Fibroblast of lung (primary cell): ENCODE measurements at places on chromosomes 5 and 9. TPM values are rescaled to one million over a fixed set of nuclear protein-coding genes. Genes with fewer than 3 reads are reported as not detected.
A peak's percentile ranks its signal among the peaks of the same experiment; 100 is the strongest.

PKD2L2 gene
- not detected in 2 replicates for polyA plus RNA-seq

DNA sequence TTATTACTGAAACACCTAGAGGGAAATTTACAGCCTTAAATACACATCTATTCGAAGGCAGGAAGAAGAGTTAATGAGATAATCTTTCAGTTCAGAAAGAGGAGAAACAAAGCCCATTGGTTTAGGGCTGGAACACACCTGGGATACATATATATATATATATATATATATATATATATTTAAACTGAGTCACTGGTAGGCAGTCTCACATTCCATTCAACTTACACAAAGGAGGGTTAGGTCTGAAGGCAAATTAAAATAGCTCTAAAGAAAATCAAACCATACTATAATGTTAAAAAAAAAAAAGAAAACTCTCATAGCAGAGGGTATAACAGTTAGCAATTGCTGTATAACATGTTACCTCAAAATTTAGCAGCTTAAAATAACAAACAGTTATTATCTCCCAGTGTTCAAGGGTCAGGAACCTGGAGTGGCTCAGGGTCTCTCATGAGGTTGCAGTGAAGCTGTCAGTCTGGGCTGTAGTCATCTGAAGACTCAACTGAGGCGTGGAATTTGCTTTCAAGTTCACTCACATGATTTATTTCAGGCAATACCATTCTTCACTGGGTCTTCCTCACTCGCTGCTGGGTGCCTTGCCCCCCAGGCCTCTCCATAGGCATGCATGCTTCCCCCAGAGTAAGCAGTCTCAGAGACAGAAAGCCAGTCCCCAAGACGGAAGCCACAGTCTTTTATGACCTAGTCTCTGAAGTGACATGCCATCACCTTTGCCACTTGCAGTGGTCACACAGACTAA lies 332.8 kb downstream of the NSG2 start:
- DNase-seq = no peak

- DNase-seq = no peak
Measured at GRCh38 chr5:67659288-67659687, 462.7 kb upstream of the CD180 start.

TAF11L5 gene
- polyA plus RNA-seq = not detected in 2 replicates

PTPRD gene
- polyA plus RNA-seq = 0.35 and 2.2 TPM in 2 replicates

GRCh38 chr9:17140418-17140817 lies 5.6 kb downstream of the CNTLN start:
- no peak for DNase-seq

PCDHB11 gene
- 0.11 and 0.36 TPM in 2 replicates for polyA plus RNA-seq

GRCh38 chr5:109030360-109031143 lies 282.9 kb downstream of the FER start:
- DNase-seq = no peak

MACIR gene
- 5.5 and 7.3 TPM in 2 replicates for polyA plus RNA-seq

GRCh38 chr5:95631255-95631958 lies 11.5 kb downstream of the GPR150 start:
- DNase-seq = peak; percentile 90

DNA sequence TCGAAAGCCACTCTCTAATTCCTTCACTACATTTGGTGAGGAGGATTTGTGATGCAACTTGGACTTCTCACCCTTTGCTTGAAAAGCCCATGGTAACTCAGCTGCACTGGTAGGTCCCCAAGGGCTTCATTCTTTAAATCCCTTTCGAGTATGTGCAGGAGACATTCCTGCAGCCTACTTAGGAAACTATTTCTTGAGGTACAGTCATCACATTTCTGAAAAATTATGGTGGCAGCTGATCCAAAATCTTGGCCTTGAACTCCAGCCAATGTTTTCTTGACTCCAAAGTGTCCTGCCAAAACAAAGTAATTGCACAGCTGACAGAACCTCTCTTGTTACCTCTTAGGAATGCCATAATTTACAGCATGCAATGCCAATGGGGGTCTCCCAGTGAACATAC lies 99.7 kb downstream of the NPR3 start:
- DNase-seq = peak; percentile 44

GRCh38 chr9:33393581-33393980 lies 8.8 kb downstream of the AQP7 start:
- no peak for DNase-seq

- no peak for DNase-seq
Measured at GRCh38 chr5:8270246-8270645, 401.3 kb downstream of the MTRR start.

DNA sequence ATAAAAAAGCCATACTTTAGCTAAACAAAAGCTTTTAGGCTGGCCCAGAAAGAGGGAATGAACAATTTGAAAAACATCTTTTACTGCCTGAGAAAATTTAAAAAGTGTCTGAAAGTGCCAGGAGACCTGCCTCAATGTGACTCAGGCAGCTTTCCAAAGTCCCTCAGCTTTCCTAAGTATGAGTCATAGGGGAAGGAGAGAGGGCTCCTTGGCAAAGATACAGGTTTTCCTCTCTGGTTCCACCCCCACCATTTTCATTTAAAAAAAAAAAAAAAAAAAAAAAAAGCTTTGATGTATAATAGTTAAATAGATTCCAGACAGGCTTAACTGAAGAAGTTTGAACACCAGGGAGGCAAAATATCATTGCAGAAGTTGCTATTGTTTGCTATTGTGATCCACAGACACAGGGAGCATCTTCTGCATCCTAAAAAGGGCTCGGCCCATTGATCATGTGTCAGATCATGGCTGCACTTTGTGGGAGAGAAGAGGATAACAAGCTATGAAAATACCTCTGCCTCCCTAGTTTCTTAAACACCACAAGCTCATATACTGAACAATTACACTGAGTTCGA lies 71.5 kb downstream of the MRPS27 start:
- DNase-seq = peak; percentile 88

EQTN gene
- polyA plus RNA-seq = not detected in 2 replicates

DNA sequence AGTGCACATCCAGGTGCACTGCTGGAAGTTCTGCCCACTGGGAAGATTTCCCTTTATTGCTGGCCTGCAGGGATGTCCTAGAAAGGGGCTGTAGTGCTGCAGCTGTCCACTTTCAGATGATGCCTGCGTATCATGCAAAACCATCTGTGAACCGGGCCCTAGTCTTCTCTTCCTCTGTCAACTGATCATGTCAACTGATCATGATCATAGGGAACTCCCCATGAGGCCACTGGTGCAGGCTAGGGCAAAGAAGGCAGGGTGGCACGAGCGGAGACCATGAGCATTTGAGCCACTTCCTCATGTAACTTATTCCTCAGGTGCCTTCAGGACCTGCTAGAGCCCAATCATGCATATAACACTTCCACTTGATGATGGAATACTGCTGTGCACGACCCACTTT lies 4.5 kb upstream of the HSDL2 start:
- DNase-seq = no peak

DNA sequence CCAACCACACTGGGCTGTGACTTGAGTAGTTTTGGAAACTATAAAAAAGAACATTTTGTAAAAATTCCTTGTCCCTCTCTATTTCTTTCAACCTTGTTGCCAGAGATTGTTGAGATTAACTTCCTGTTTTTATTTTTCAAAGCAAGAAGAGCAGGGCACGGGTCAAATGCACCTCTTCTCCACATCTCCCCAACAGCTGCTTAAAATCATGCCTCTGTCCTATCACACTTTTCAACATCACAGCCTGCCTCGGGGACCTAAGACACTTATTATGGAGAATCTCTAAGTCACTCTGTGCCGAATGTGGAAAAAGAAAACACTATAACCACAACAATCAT lies 280.3 kb upstream of the TNC start:
- no peak for DNase-seq

GABRA1 gene
- polyA plus RNA-seq = 0.02 TPM in 1 of 2 replicates, not detected in the other

INSL6 gene
- polyA plus RNA-seq = not detected in 2 replicates

- no peak for DNase-seq
Measured at GRCh38 chr5:98308231-98308630, 465.2 kb upstream of the RGMB start.

DNA sequence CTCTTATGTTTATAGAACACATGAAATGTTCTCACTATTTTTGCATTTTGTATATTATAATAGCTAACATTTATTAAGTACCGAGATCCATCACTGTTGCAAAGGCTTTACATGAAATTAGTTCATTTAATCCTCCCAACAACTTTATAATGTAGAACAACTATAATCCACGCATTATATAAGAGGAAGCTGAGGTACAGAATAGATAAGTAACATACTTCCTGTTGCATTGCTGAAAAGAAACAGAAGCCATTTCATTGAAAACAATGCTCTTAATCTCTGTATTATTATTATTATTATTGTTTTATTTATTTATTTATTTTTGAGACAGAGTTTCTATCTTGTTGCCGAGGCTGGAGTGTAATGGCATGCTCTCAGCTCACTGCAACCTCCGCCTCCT lies 7.9 kb upstream of the INSYN2B start:
- DNase-seq = no peak

GDNF gene
- 0.32 and 2.2 TPM in 2 replicates for polyA plus RNA-seq

- DNase-seq = no peak
Measured at GRCh38 chr5:90644132-90644531, 85.5 kb downstream of the ADGRV1 start.

GRCh38 chr5:57503433-57503832 lies 20.8 kb upstream of the ACTBL2 start:
- peak; percentile 92 for DNase-seq

GRCh38 chr5:88489364-88489763 lies 220.7 kb upstream of the TMEM161B start:
- no peak for DNase-seq

PCDHAC2 gene
- polyA plus RNA-seq = 0.03 and 0.48 TPM in 2 replicates

DAB2 gene
- polyA plus RNA-seq = 328 and 538 TPM in 2 replicates

GRCh38 chr5:152676196-152676595 lies 271.1 kb upstream of the NMUR2 start:
- no peak for DNase-seq

- no peak for DNase-seq
Measured at GRCh38 chr9:91958174-91958573, 8.1 kb upstream of the ROR2 start.

- DNase-seq = no peak
Measured at GRCh38 chr5:77990020-77990419, 213.9 kb upstream of the TBCA start.

DNA sequence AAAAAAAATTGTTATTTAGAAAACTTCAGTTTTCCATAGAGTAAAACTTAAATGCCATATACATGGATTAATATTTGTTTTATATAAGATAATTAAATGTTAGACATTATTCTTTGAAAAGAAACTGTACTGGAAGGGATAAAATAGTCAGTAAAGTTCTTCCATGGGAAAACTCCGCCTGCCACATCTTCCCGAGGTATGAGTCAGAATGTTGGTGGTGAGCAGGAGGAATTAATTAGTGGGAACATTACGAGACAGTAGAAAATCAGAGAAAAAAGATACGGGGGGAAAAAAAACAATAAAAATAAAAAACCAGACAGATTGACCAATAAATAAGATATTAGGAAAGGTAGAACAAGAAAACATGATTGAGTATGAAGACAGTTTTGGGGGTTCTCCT lies 930.3 kb upstream of the C9orf72 start:
- DNase-seq = no peak

DNA sequence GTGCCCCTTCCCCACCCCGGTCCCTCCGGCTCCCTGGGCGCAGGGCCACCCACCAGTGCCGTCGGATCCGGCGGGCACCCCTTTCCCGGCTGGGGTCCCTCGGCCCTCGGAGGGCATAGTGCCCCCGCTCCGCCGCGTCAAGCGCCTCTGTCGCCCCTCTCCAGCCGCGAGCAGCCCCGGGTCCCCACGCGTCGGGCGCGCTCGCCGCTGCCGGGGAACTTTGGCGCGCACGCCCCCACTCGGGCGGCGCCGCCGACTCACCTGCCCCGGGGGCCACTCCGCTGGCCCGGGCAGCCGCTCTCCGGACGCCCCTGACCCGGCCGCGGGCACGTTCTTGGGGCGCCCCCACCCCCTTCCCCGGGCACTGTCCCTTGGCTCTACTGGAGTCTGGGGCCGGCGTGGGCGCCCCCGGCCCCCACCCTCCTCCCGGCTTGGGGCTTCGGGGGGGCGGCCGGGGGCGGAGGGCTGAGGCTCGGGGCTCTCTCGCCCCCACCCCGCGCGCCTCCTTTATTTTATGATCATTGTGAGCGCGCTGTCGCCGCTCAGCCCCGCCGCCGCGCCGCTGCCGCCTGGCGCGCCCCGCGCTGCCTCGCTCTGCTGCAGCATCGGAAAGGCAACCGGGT lies 1.1 kb upstream of the FAM78A start:
- DNase-seq = no peak

DNA sequence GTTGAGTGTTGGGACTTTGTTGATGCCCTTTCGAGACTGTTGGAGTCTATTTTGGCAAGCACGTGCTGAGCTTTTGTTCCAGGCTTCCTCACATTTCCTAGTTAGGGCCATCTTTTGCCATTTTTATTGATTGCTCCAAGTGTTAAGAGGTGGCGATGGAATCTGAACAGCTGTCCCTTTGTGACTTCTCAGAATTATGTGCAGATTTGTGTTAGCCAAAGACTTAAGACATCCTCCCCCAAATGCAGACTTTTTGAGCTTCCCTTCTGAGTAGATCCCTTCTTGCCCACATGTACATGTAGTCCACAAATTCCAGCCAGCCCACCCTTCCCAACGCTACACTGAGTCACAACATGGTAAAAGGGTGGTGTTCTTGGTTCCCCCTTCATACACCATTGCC lies 59.2 kb downstream of the SPIN1 start:
- DNase-seq = no peak

TICAM2 gene
- polyA plus RNA-seq = 8.1 and 10.3 TPM in 2 replicates

CYLC2 gene
- not detected in 2 replicates for polyA plus RNA-seq

DNA sequence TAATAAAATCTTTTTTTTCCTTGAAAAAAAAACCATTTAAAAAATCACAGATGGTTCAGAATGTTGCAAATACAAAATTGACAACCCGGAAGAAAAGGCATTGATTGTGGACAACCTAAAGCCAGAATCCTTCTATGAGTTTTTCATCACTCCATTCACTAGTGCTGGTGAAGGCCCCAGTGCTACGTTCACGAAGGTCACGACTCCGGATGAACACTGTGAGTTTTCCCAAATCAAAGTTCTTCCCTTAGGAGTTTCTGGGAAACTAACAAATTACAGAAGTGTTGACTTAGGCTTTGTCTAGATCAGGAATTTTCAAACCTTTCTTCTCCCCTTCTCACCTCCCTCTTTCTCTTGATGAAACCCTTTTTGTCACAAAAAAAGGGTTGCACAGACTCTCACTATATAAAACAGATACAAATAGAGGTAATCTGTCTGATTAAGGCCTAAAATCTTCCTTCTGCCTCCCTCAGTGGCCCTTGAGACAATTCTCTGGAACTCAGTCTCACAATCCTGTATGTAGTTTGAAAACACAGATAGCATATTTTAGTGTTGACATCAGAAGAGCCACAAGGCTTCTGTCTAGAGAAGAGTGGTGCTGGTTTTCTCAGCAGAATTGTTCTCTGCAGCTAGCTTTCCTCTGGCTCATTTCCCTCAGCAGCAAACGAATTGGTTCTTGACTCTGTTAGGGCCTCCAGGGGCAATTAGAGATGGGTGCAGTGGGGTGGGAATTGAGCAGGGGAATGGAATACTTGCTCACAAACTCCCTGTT lies 79.5 kb downstream of the OSMR start:
- DNase-seq = peak; percentile 87
